GM12864 (cell line): ENCODE measurements at places on chromosomes 7 and 10.

GRCh38 chr7:44081266-44081748 is 1.0 kb downstream of the POLM start:
- no peak for DNase-seq

DNA sequence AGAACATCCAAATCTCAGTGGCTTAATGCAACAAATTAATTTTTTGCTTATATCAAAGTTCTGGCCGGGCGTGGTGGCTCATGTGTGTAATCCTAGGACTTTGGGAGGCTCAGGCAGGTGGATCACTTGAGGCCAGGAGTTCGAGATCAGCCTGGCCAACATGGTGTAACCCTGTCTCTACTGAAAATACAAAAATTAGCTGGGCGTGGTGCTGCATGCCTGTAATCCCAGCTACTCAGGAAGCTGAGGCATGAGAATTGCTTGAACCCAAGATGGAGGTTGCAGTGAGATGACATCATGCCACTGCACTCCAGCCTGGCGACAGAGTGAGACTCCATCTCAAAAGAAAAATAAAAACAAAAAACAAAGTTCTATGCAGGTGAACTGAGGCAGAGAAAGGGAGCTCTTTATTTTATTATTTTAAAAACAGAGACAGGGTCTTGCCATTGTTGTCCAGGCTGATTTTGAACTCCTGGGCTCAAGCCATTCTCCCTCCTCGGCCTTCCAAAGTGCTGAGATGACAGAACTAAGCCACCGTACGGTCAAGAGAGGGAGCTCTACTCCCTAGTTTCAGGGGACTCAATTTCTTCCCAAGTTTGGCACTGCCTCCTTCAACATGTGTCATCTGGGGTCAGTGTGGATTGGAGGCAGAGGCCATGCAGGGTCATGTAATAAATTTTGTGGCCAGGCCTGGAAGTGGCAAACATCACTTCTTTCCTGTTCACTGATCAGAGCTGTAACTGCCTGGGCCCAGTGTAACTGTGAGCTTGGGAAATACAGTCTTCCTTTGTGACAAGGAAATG is 2.4 kb downstream of the ADCK2 start:
- DNase-seq, result no peak

DNA sequence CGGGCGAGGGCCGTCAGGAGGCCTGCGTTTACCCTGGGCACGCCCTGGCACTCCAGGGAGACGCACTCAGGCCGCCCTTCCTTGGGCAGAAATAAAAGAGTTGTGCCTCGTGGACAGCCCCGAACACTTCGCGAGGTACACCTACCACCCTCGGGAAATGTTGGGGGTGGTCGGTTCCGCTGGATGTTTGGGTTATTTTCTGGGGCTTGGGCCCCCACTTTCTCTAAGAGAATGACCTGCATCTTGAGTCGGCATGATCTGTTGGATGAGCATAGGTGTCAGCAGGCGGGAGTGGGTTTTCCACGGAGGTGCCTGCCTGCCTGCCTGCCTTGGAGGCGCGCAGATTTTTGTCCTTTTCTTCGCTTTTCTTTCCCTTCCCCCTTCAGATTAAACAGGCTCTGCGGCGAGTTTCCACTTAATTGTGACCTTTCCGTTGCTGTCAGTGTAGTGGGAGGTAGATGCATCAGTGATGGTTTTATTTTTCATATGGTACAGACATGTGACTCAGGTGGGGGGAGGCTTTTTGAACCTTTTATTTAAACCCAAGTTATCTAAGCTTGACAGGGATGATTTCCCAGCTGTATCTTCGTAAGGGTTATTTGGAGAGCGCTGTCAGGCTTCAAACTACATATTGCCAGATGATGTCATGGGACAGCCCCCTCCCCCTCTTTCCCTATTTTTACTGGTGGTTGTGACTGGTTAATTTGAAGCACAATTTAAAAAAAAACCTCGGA is 661 bp downstream of the HECTD2 start:
- no peak for DNase-seq

- DNase-seq, result no peak
Measured at GRCh38 chr10:725786-726185, 36.3 kb upstream of the DIP2C start.

- DNase-seq, result no peak
Measured at GRCh38 chr10:100828738-100829096, 83.3 kb downstream of the PAX2 start.

- DNase-seq, result no peak
Measured at GRCh38 chr7:49937608-49938007, 155.4 kb downstream of the ZPBP start.

DNA sequence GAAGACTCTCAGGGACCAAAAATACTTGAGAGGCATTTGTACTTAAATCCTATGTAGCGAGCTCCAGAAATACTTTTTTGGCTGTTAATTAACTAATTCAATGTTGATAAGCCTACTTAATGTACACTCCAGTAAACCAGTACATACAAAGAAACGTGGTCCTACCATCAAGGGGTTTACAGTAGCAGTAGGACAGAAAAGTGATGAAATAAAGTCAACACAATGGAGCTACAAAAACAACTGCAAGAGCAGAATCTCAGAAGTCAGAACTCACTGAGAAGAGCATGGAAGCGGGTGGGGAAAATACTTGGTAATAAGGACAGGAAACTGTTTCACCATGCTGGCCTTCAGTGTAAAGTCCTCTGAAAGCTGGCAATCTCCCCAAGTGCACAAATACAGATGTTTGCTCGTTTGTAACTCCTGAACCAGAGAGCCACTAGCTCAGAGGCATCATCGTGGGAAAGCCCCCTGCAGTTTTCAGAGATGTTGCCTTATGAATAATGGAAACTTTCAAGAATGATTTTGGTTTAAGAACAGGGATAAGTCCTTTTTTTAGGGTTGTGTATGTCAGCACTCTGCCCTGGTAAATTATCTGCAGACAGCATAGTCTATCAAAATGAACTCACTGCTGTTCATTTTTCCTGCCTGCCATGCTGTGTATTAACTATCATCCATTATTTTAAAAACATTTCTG is 233.2 kb downstream of the SORCS1 start:
- DNase-seq, result peak; percentile 66

- no peak for DNase-seq
Measured at GRCh38 chr10:59865101-59865500, 41.3 kb downstream of the CCDC6 start.

DNA sequence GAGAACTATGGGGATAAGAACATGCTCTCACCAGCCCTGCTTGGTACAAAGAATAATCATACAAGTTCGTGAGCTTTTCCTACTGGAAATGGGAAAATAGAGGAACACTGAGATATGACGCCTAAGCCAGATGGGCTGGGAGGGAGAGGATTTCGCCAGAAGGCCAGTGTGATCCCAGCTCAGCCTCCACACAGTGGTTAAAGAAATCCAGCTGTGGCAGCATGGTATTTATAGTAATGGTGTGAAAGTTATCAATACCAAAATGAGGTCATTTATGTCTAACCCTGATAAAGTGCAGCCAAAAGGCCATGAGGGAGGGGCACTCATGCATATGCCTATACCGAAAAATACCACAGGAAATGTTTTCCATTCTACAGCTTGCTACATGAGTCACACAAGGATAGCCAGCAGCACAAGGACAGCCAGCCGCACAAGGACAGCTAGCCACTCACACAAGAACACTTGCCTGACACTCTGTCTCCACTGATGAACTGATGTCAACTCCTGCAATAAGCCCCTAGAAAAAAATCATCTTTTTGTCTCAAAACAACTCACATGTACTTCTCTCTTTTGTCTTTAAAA is 49.4 kb downstream of the FRMPD2 start:
- no peak for DNase-seq

DNA sequence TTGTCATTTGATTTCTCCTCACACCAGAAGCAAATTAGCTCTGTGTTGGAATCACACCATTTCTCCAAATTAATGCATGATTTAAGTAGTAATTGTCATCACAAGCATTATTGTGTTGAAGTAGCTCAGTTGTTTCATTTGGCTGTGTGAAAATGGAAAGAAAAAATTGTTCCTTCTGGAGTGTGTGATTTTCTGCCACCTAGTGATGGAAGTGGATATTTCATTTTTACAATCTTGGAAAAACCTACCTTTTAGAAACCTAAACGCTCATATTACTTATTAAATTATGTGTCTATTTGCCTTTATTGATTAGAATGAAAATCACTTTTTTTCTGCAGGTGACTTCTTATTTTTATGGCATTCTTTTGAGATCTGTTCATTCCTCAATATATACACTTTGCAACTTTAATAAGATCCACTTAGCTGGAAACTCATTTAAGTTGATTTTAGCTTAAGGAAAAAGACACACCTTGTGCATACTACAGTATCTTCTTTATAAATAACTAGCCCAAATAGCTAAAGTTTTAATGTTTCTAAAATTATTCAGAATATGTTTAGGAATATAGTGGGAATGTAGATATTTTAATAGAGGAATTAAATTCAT is 50.0 kb downstream of the SRI start:
- no peak for DNase-seq

DNA sequence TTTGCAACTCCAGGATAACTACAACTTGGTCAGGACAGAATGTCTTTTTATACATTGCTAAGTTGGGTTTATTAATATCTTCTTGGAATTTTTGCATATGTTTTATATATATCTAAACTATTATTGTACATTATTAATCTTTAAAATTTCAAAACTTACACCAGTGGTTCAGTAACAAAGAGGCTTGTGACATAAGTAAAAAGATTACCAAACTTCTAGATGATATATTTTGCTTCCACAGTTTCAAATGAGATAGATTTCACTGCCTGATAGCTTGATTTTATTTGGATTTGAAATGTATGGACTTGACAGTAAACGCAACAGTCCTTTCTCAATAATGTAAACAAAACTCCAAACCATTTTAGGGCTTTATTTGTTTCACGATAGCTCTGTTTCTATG is 701.2 kb upstream of the IGFBP3 start:
- no peak for DNase-seq

- no peak for DNase-seq
Measured at GRCh38 chr7:80902019-80902418, 16.8 kb downstream of the SEMA3C start.

DNA sequence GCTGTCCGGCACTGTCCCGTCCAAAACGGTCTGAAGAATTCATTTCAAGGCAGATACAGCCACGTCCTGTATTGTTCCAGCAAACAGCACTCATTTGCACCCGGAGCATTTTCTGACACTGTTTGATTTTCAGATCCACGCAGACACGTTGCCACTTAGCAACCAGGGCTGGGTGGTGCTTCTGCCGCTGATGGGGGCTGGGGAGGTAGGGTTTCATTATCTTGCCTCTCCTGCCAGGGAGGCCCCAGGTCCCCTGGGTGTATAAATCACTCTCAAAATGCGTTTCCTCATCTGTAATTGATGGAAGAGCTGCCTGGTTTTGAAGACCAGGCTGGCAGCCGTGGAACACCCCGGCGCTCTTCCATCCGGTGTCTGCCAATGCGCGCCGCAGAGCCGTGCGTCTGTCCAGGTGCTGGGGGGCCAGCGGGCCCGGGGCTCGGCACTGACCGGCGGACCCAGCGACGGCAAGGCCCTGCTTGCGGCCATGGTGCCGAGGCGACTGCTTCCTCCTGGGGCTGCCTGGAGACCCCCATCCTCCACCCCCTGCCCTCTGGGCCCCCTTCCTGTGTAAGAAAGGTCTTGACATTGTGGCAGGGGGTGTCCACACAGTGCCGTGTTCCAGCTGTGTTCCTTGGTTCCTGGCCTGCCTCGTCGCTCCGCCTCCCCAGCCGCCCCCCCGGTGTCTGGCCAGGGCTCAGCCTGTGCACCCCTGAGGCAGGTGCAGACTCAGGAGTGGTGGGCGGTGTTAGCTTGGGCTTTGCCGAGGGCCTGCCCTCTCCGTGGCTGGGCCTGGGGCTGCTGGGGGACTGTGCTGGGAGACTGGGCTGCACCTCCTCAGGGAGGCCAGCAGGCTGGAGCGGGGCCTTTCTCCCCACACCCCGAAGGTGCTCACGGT is 16.6 kb downstream of the ADGRA1 start:
- no peak for DNase-seq

DNA sequence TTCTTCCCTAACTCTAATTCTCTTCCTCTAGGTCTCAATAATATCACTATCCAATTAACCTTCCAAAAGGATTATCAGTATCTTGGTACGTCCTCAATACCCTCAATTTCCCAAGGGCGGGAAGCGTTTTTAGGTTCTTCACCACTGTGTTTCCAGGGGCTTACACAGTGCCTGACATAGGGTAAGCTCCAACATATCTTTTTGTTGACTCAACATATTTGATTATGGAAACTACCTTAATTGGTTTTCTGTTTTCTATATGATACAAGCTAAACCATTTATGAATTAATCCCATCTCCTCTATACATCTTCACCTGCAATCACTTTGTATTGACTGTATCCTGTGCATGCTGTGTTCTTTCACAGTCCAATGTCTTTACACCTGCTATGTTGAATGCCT is 987.3 kb downstream of the GRID1 start:
- DNase-seq, result no peak

GRCh38 chr7:90723866-90724265 is 127.7 kb downstream of the CDK14 start:
- no peak for DNase-seq

DNA sequence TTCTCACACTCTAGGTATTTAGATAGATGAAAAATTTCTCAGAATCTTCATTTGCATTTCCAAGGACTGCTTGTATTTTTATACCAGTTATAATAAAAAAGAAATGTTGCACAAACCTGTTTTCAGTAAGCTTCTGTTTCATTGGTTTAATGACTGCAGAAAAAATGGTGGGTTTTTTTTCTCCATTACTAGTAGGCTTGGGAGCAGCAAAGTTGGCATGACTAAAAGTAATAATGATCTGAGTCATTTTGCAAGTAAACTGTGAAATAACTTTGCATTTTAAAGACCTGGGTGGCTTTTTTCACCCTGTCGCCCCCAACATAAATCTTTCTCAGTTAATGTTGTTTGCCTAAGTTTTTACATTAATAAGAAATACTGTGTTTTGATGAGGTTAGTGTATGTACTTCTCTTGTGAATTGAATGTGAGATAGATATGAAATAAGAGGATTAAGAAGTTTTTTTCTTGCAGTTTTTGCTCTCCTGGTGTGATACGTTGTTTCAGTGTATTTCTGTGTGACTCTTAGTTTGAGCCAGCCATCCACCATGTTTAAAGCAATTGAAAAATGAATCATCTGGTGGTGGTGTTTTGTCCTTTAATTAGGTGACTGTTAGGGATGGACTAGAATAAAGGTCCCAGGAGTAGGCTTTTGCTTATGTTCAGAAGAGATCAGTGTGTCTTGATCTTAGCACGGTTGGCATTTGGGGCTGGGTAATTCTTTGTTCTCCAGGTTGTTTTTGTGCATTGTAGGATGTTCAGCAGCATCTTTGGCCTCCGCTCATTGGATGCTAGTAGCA is 1.8 kb downstream of the GNAI1 start:
- no peak for DNase-seq

GRCh38 chr10:8213735-8214134 is 159.2 kb downstream of the GATA3 start:
- DNase-seq, result no peak

DNA sequence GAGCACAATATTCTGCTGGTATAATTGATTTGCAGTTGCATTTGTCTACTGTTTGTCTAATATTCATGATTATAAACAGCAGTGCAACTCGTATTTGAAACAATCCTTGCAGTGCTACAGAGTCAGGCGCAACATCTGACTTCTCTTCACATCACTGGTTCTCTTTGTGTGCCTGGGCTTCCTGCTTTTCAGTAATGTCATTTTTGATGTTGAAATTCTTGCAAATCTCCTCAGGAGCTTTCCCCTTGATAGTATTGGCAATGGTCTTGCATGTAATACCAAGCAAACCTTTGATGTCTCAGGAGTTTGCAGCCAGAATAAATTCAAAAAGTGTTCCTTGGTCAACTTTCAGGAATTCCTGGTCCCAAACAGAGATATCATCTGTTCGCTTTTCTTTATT is 20.2 kb downstream of the HPS6 start:
- no peak for DNase-seq
